ENCODE measurements at places on chromosomes 6 and 20.
A peak's percentile ranks its signal among the peaks of the same experiment; 100 is the strongest.

DNA sequence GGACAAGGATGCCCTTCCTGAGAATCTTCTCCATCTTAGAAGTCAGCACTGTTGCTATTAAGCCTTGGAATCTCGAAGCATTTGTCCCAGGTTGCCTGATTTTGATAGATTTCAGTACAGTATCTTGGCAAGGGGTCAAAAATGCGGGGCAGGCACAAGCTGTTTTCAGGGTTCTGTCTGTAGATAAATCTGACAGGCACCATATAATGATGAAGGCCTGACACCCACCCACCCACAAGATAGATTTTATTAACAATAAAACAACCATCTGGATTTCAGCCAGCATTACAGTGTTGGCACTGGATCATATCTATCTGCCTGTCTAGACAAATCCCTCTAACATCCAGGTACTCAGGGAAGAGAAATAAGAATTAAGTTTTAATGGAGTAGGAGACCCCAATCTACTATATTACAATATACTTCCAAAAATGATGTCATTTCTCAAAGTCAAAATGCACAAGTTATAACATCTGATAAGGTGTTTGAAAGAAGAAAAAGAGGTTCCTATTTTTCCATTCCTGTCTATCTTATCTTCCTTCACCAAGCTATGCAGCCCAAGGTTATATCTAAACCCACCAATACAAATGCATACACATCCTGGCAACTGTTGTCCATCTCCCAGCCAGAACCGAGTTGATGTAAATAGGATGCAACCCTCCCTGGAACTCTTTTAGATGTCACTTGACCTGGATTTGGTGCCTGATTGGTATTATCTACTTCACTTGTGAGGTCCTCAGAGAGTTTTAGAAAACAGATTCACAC, 10.7 kb downstream of the NEDD9 start:
- no peak for DNase-seq

- DNase-seq = no peak
Measured at GRCh38 chr6:39865011-39865888, 69.0 kb downstream of the MOCS1 start.

DNA sequence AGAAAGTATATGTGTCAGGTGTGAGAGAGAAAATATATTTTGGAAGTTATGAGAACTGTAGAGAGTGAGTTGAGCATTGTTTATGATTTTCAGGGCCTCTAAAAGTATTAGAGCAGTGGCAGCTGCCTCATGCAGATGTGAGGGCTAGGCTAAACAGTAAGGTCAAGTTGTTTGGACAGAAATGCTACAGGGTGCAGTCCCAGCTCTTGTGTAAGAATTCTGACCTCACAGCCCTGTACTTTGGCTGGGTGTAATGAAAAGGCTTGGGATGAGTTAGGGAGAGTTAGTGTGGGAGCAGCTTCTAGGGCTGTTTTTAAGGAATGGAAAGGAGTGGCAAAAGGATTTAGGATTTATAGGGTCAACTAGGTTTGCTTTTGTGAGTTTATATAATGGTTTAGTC, 764.8 kb upstream of the ADGRB3 start:
- no peak for DNase-seq

DNA sequence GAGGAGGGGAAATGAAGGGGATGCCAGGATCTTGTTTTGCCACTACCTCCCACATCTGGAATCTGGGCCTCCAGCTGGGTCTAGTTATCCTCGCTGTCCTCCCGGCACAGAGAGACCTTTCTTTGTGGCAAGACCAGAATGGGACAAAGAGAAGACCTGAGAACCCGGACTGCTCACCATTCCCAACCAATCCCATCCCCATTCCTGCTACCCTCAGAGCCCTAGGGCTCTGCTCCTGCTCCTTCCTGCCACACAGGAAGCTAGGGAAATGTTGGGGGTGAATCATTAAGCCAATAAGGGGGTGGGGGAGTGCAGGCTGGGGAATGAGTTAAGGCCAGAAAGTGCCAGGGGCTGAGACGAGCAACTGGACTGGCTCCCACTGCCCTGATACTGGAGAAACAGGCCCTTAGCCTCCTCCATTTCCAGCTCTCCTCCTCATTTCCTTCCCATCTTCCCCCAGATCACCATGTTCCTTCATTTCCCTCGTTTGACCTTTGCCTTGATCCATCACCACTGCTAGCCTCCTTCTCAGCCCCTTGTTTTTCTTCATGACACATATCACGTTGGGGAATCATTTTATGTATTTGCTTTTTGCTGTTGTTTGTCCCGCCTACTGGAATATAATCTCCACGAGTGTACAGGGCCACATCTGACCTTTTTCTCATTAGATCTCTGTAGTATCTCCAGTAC, 4.6 kb upstream of the IER3 start:
- peak; percentile 67 for DNase-seq

DNA sequence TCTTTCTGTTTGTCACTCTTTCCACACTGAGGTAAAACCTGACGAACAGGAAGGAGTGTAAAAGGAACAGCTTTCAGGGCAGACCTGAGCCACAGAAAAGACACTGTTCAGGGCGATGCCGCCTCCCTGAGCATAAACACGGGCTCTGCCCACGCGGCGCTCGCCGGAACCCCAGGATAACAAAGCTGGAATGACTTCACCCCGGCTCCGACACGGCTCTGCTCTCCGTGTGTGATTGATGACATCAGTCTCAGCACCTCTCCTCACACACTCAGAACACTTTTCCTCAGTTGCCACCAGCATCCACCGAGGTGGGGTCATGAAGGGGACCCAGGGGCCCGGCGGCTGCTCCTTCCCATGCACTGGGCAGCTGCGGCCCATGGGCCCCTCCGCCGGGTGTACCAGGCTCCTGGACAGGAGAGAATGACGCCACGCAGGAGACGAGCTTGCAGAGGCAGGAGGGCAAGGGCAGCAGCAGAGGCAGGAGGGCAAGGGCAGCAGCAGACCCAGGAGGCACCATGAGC, 43.6 kb downstream of the DLL1 start:
- no peak for DNase-seq

GRCh38 chr6:52538901-52539354, 37.9 kb downstream of the TRAM2 start:
- DNase-seq = no peak

DNA sequence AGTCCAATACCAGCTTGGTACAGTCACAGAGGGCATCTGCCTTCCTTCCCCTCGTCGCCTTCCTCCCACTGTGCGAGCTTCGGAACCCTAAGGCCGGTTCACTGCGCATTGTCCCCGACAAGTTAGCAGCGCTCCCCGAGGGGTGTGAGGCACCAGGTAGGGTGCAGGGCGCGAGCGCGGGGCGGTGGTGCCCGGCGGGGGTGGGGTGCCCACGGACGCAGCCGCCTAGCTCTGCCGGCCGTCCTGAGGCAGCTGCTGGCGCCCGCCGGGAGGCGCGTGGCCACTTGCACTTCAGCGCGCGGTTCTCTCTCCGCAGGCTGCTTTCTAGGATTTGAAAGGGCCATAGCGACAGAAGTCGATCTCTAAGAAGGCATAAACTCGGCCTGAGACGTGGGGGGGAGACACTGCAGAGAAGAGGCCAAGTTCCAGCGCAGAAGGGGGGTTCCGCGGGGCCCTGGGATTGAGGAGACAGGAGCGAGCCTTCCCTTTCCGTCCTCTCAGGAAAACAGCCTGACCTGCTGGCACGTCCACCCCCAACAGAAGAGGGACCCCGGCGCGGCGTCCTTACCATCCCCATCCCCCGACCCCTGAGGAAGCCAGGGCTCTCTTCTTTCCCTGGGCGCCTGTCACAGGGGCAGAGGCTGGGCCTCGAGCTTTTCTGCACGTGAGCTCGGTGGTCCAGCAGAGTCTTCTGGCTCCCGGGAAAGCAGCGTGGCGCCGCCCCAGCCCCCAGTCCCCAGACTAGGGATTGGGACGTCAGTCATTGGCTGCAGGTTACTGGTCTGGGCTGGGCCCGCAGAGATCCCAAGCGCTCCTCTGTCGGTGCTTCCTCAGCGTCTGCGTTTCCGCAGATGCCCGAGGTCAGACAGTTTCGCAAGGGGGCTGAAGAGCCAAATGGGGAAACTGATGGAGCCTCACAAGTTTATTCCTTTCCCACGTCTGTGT, 15.6 kb upstream of the PRDM13 start:
- DNase-seq = no peak

DNA sequence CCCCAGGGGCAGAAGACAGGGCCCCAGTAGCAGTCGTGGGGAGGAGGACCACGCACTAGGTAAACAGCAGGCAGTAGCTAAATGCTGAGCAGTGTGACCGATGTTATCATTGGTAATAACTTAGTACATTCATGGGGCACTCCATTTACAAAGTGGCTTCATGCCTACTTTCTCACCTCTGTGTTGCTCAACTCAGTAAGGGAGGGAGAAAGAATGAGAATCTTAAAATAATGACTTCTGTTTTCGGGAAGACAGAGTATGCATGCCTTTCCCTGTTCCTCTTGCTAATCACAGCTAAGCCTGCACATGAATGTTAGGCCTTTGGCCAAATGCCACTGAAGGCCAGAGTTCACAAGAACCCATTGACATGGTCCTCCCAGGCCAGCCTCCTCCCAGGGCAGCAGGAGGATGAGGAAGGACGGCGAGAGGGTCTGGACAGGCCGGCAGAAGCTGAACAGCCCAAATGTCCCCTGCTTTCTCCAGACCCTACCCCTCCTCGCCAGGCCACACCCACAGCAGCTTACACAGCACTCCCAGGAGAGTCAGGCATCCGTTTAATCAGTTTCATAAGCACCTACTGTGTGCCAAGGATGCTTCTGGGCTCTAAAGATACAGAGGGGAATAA, 183.4 kb downstream of the ANKRD60 start:
- no peak for DNase-seq

GRCh38 chr6:13226071-13226470, 102.3 kb downstream of the TBC1D7 start:
- DNase-seq = no peak

DNA sequence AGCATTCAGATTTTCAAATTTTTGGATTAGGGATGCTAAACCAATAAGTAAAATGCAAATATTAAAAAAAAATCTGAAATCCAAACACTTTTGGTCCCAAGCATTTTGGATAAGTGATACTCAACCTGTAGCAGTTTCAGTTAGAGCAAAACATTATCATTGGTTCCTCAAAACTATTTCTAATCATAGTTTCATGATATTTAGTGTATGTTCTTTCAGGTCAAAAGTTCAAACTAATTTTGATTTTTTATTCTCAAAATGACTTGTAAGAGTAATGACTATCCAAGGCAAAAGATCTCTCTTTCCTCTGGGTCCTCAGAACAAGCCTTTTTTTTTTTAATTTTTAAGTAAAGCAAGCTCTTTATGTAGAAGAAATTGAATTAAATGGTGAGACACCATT, 64.0 kb upstream of the TFB1M start:
- DNase-seq = no peak

DNA sequence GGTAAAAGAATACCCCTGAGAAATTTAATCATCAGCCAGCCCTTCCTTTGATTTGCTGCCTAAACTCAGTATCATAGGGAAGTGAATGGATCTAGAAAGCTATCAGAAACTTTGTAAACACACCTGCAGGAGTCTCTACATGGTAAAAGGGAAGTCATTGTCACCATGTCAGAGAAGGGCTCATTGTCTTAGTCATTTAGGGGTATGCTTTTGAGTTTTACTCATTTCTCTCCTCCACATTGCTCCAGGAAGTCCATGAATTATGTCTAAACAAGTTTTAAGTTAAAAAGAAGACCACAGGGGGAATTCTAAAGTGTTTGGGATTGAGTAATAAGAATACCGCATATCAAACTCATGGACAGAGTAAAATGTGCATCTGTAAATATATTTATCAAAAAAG, 2.5 kb downstream of the SLC17A1 start:
- DNase-seq = no peak

DNA sequence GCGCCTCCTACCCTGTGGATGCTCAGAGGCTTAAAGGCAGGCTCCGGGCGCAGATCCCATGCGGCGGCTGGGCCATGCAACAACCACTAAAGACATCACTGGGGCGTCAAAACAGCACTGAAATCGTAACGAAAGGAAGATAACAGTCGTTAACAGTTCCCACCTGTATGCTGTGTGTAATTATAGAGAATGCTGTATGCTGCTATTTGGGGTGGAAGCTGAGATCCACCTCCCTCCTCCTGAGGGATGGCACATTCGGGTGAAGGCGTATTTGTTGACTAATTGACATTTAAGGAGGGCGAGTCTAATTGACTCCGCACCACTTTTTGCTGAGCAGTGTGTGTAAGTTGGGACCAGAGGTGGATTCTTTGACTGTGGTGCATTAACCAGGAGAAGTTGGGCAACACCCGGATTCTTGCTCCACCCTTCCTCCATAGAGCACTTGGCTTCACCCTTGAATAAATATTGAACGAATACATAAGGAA, 687 bp downstream of the SLC35A1 start:
- DNase-seq = peak; percentile 59

GRCh38 chr6:54112151-54112650, 958 bp downstream of the MLIP start:
- DNase-seq = no peak

- DNase-seq = peak; percentile 2
Measured at GRCh38 chr6:157272866-157273755, 50.2 kb downstream of the TMEM242 start.

GRCh38 chr6:45661661-45662060, 283.9 kb upstream of the SUPT3H start:
- DNase-seq = no peak

GRCh38 chr6:160121981-160122380, 366 bp downstream of the SLC22A1 start:
- DNase-seq = no peak

DNA sequence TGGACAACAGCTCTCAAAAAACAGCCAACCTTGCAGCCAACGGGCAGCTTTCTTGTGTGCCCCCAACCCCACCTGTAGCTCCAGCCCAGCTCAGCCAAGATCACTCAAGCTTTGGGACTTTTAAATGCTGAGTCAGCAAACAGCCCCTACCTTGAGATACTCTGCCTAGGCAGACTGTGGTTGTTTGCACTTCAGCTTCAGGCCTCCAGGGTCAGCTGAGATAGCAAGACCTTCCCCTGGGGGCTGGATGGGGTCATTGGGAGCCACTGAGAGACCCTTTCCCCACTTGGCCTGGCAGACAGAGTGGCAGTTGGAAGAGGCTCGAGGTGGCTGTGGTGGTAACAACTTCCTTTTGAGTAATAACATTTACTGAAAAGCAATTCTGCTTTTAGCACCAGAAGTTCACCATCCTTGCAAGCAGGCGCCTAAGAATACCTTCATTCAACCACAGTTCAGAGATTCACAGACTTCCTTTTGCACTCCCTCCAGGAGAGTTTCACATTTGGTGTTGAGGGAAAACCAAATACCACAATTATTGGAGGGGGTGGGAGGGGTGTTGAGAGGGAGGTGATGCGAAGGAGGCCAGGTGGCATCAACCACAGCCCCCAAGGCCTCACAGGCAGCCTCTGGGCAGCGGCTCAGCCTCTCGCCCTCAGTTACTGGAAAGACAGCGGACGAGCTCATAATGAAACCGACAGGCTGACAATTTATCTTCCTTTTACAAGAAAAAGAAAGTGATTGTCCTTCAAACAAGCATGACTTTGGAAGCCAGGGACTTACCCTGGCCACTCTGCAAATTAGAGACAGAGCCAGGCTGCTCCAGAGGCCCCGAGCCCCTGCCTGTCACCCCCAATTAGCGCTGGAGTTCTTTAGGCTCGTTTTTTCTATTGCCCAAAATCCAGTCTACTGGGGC, 148.1 kb downstream of the CEBPB start:
- peak; percentile 15 for DNase-seq

- DNase-seq = no peak
Measured at GRCh38 chr6:34316431-34317171, 67.8 kb upstream of the SMIM29 start.

Measured in foreskin melanocyte (primary cell).